Stimulated activated CD8-positive, alpha-beta memory T cell treated with anti-CD3 and anti-CD28 coated beads, Interleukin-12 subunit alpha, Interleukin-12 subunit beta, amount 100 ng/mL, for 1 hour (primary cell): ENCODE measurements at places on chromosomes 4 and X.

- no peak for DNase-seq
Measured at GRCh38 chr4:28278676-28279075, 1418.0 kb downstream of the STIM2 start.

GRCh38 chr4:155914782-155915181 lies 11.3 kb downstream of the TDO2 start:
- DNase-seq: no peak

DNA sequence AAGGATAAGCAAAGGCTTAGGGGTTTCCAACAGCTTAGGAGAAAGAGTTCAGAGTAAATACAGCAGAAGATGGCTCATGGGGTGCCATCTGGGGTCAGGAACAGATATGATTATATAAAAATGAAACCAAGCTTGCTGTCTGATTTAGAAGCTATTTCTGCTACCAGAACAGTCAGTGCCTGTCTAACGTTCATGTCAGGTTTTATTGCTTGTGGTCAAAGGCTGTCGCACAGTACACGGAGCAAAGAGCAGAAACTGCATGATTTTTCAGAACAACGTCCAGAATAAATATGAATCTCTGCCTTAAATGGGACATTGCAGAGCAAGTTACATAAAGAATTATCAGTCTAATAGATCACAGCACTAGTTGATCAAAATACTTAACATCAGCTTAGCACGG lies 17.4 kb downstream of the CETN2 start:
- no peak for DNase-seq

GRCh38 chrX:22234380-22234779 lies 38.3 kb upstream of the CBLL2 start:
- DNase-seq: no peak

DNA sequence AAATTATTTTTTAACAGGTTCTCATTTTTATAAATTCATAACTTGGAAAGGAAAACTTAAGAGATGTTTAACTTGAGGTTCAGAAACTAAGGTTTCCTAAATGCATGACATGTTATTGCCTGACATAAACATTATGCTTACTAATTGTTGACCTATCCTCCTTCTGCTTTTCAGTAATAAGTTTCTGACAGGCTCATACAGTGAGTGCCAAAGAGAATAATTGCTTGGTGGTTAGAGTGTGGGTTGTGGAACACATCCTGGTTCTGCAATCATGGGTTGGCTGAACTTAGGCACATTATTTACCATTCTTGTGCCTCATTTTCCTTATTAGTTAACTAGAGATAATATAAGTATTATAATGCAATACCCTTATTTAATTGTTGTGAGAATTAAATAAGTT lies 56.5 kb downstream of the BMPR1B start:
- DNase-seq: no peak

- no peak for DNase-seq
Measured at GRCh38 chr4:155941085-155941790, 12.4 kb downstream of the CTSO start.

DNA sequence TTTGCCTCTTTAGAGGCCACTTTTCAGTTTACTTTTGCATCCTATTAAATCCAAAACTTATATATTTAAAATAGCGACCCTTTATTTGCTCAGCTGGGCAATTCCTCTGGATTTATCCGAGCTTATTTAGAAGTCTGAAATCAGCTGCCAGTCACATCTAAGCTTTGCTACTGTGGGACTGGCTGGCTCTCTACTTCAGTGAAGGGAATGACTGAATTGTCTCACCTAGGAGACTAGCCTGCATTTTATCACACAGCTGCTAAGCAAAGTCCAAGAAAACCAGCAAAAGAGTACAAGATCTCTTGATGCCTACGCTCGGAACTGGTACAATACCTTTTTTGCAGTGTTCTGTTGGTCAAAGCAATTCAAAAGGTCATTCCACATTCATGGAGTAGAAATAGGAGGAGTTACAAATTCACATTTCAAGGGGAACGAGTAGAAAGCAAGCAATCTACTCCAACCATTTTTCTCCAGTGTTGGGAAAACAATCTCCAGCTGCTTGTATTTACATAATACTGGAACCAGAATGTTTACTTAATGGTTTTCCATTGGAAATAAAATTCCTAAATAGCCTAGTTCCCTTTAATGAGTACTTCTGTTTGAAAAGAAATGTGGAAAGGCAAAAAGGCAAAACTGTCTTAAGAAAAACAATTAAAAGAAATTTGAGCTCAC lies 160.2 kb downstream of the MAGEB5 start:
- DNase-seq: no peak

- no peak for DNase-seq
Measured at GRCh38 chrX:47316276-47317025, 53.9 kb upstream of the ZNF157 start.

GRCh38 chr4:180598281-180598680 lies 1644.9 kb upstream of the TENM3 start:
- no peak for DNase-seq

GRCh38 chrX:118976599-118977340 lies 2.4 kb downstream of the LONRF3 start:
- no peak for DNase-seq

GRCh38 chrX:39487166-39487968 lies 610.4 kb downstream of the BCOR start:
- DNase-seq: no peak
